ENCODE measurements at places on chromosomes 16 and 17.

GRCh38 chr17:64232466-64233262 is 30.4 kb downstream of the TEX2 start:
- no peak for DNase-seq

- no peak for DNase-seq
Observed at GRCh38 chr17:11996722-11997146, 541 bp downstream of the ZNF18 start.

DNA sequence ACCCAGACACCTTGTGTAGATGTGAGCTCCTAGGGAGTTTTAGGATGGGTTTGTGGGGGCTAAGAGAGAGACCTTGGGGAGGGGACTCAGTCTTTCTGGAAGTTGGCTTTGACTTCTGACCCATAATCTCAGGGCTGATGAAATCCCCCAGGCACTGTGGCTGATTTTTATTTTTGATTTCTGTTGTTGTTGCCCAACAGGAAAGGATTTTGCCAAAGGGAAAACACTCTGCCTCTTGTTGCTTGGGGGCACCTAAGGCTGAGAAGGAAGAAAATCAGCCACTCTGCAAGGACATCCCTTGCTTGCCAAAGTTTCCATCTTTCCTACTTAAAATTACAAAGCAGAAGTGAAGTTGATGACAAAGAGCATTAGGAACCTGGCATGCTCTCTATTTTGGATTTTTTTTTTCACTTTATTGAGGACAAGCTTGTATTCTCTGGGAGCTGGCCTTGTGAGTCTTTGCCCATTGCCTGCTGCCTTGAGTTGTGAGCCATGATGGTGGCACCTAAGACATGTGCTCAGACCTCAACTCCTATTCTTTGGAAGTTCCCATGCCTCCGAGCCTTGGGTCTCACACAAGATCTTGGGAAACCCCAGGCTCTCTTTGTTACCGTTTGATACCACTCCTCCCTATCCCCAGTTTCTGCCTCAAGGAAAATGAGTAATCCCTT is 3.2 kb upstream of the C1QTNF1 start:
- no peak for DNase-seq

DNA sequence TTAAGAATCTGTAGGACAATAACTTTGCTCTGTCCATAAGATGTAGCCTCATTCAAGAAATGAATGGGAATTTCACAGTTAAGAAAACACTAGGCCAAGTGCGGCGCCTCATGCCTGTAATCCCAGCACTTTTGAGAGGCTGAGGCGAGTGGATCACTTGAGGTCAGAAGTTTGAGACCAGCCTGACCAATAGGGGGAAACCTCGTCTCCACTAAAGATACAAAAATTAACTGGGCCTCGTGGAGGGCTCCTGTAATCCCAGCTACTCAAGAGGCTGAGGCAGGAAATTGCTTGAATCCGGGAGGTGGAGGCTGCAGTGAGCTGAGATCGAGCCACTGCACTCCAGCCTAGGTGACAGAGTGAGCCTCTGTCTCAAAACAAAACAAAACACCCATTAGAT is 19.9 kb upstream of the RSL1D1 start:
- DNase-seq, result no peak

- DNase-seq, result peak; percentile 30
Observed at GRCh38 chr16:12236589-12236988, 260.1 kb downstream of the SNX29 start.

GRCh38 chr17:50347117-50347893 is 1.4 kb downstream of the XYLT2 start:
- no peak for DNase-seq

DNA sequence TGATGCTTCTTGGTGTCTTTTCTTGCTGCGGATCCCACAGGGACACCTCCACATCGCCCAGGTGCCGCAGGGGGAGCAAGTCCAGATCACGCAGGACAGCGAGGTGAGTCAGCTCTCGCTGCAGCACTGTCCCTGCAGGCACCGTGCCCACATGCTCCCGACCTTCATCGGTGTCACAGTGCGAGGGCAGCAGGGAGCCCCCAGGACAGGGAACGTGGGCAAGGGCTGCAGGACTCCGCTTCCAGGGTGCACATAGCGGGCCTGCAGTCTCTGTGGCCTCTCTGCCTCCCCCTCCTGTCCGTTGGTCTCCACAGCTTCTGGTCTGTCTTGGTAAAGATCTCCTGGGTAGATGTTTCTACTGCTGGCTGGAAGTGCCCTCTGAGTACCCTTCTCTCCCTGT is 84.1 kb downstream of the BANP start:
- no peak for DNase-seq

- DNase-seq, result no peak
Observed at GRCh38 chr17:14080847-14081251, 11.5 kb downstream of the COX10 start.

DNA sequence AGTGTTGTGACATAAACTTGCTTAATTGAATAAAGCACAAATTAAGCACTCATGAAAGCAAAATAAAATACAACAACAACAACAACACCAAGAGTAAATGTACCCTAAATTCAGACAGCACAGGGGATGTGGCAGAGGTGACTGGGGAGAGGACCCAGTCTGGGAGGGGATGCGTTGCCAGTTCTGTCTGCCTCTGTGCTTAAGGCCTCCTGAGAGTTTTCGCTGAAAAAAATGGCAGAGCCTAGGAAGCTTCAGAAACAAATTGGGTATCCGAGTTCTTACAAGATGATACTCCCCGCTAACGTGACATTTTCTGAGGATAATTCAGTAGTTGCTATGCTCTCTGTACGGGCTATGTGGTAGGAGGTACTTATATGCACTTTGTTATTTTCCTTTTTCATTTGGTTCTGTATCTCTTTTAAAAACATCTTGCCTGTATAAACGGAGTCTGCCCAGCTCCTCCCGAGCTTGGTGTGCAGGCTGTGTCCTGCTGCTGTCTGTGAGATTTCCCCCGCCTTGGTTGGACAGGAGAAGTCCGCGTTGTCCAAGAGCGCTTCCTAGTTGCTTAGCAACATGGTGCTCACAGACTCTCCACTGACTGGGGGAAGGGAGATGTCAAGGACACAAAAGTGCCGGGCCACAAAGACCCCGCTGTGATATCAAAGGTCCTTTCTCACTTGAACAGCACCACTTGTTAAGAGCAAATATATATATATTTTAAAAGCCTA is 134.2 kb upstream of the CPHXL start:
- DNase-seq, result peak; percentile 10

GRCh38 chr17:73914536-73915274 is 270.5 kb upstream of the SDK2 start:
- DNase-seq, result no peak

DNA sequence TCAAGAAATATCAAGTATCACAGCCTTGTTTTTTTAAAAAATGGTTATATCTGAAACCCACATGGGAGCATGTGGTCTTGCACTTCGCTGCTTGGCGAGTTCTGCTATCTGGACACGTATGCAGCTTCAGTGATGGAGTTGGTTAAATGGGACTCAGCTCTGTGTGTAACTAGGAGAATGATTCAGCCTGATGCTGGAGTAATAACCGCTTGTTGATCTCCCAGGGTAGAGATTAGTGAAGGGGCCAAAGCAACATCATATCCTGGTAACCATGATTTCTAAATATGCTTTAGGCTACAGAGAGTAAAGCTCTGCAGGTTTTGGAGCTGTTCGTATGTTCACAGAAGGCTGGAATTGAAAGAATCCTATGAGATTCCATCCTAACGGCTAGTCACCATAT is 63.2 kb downstream of the IQCK start:
- no peak for DNase-seq

DNA sequence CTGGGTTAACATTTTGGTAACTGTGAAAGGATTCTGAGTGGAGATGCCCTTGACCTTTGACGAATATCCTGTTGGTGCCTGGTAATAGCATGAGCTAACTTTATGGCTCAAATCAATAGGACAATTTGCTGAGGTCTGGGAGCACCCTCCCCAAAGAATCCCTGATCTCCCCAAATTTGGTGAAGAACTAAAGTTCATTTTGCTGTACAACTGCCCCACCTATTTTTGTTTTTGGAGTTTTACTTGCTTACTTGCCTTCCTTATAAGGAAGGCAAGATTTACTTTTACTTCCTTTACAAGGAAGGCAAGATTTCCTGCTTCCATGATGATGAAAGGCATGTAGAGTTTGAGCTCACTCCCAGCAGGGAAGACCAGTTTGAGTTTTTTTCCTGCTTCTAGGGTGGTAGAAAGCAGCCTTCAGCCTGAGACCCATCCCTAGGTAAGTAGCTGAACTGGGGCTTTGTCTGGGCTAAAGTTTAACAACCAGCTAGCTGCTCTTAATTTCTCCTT is 2.8 kb downstream of the KRTAP4-9 start:
- DNase-seq, result no peak

GRCh38 chr16:69318177-69318910 is 7.2 kb downstream of the VPS4A start:
- DNase-seq, result no peak

DNA sequence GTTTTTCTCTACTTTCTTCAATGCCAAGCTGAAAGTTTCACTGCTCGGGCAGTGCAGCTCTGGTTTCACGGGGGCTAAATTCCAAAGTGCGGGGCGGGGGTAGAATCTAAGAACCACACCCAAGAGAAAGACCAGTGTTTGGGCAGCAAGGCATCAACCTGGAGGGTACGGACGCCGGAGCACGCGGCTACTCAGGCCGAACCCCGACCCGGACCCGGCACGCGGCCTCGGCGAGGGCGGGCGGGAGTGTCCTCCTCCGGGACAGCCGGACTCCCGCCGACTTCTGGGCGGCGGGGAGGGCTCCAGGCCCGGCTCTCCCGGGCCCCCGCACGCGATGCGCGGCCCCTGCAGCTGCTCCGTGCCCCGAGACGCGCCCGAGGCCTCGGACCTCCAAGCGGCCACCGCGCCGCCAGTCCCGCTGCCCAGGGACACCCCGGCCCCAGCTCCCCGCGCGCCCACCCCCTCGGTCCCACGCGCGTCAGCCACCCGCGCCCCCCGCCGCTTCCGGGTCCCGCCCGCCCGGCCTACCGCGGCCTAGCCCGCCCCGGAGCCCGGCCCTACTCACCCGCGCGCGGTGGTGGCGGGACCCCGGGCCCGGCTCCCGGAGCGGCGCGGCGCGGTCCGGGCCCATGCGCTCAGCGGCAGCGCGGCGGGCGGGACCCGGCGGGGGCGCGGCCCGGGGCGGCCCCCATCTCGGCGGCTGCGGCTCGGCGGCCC is 561 bp downstream of the AXIN1 start:
- no peak for DNase-seq

- no peak for DNase-seq
Observed at GRCh38 chr16:85258629-85259028, 146.4 kb upstream of the CIBAR2 start.

GRCh38 chr16:2756288-2757015 is 4.0 kb downstream of the SRRM2 start:
- DNase-seq, result no peak

DNA sequence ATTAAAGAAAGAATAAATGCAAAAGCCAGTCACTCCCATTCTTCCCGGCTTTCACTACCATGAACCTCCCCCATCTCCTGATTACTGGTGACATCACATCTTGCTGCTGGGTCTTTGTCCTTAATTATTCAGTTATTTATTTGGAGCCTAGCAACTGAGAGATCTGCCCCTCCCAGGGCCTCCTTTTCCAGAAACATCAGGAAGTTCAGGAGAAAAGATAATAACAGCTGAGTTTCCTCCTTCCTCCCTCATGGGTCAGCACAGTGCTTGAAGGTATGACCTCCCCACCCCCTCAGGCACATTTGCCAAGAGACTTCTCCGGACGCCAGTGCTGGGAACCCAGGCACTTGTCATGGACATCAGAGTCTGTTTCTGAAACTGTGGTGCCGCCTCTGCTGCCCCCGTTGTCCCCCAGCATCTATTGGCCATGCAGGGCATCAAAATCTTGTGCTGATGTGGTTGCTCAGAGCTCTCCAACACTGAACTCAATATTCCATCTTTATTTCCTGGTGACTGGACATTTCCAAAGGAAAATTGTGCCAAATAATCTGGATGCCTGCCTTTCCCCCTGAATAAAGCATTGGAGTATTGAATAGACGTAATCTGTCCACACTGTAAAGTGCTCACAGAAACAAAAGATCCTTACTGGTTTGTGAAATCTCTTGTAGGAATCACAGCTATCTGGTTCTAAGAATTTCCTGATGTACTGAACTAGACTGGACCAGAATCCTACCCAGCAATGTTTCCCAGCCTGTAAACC is 71.8 kb downstream of the ZNF18 start:
- no peak for DNase-seq

DNA sequence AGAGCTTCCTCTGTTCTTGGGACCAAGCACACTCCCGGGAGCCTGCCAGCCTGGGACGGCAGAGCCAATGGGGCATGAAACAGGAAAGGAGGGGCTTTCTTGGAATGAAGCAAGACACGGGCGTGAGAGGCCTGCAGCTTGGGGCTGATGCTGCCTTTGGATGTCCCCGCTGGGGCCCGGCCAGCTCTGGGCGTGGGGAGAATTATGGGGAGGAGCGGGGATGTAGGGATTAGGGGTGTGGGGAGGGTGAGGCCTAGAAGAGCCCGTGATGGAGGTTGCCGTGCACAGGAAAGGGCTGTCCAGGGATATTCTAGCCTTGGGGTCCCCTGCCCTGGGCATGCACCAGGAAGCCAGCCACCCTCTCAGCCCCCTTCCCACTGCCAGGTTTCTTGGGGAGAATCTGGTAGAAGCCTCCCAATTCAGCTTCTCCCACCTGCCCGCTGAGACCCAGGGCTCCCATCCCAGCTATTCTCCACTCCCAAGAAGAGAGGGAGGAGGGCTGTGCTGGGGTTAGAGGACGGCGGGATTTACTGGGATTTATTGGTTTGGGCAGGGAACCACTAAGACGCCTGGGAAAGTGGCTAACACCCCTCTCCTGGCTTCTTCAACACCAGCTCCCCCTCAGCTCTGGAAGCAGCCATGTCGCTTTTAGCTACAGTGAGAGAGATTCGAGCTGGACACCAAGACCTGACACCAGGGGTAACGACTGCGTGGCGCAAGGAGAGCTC is 20.0 kb upstream of the NXPH3 start:
- no peak for DNase-seq

DNA sequence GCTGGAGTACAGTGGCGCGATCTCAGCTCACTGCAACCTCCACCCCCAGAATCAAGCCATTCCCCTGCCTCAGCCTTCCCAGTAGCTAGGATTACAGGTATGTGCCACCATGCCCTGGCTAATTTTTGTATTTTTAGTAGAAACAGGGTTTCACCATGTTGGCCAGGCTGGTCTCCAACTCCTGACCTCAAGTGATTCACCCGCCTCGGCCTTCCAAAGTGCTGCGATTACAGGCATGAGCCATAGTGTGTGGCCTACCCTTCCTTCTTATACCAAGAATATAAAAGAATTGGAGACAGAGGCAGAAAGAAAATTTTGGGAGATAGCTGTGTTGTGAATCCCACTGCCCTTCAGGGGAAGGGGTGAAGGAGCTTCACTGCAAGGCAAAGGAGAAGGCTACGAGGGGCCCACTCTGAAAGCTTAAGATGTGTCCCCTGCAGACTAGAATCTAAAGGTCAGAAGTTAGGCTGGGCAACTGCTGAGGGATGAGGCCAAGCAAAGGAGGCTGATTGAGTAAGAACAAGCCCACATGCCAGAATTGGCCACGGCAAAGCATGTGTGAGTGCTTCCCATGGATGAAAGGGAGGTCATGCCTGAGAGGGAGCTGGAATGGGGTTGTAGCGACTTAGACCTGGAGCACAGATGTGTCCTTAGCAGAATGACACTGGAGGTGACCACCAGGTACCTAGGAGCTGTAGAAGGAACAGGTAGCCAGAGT is 8.4 kb upstream of the CRYBA1 start:
- DNase-seq, result no peak

Measured in left renal pelvis (tissue), 4 donors.